NCI-H82 (cell line): ENCODE measurements at places on chromosomes 1 and 21.

GRCh38 chr1:232578651-232579195 lies 51.2 kb downstream of the SIPA1L2 start:
- no peak for DNase-seq

DNA sequence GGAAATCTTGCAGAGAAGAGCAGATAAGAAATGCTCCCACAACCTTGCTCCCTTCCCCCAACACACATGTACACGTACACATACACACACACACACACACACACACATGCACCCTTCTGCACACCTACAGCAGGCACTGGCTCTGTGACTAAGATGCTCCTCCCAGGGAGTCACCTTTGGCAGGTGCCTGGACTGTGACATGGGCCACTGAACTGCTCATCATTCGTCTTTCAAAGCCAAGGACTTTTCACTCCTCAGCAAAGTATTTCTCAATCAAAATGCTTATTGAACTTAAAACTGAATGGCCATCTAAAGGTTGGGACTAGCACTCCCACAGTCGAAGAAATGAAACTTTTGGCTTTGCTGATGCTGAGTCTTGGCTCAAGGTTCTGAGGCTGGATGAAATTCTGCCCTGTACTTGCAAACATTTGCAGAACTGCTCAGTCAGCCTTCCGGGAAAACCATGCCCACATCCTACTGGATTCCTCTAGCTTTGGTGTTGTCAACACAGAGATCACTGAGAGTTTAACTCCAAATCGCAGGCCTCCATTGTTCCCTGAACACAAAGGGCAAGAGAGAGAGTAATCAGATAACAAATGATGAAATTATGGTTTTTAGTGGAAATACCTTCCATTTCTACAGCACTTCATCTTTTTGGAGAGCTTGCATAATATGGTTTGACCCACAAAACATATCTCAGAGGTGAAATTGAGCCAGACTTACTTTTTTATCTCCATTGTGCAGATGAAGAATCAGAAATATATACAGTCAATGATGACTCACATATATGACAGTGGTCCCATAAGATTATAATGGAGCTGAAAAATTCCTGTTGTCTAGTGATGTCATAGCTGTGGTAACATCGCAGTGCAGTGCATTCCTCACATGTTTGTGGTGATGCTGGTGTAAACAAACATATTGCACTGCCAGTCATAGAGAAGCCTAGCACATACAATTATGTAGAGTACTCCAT lies 72.4 kb upstream of the BCAR3 start:
- DNase-seq, result no peak

GRCh38 chr1:181086926-181087325 lies 1.6 kb upstream of the IER5 start:
- no peak for DNase-seq

- DNase-seq, result no peak
Measured at GRCh38 chr1:26049531-26050247, 3.8 kb upstream of the SLC30A2 start.

DNA sequence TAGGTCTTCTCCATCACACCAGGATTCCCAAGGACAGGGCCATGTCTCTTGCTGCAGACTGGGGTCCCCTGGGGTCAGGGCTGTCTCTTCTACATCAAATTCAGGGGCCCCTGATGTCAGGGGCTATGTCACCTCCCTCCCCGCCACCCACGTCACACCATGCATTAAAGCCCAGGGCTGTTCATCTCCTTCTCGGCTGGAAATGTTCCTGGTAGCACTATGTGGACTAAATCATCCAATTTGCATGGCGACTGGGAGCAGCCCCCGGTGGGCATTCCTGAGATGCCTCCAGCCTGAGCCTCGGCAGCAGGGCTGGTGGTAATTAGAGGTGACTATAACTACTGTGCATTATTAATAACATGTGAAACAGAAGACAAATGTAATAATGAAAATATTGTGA lies 151.7 kb upstream of the HMGB4 start:
- peak; percentile 69 for DNase-seq

DNA sequence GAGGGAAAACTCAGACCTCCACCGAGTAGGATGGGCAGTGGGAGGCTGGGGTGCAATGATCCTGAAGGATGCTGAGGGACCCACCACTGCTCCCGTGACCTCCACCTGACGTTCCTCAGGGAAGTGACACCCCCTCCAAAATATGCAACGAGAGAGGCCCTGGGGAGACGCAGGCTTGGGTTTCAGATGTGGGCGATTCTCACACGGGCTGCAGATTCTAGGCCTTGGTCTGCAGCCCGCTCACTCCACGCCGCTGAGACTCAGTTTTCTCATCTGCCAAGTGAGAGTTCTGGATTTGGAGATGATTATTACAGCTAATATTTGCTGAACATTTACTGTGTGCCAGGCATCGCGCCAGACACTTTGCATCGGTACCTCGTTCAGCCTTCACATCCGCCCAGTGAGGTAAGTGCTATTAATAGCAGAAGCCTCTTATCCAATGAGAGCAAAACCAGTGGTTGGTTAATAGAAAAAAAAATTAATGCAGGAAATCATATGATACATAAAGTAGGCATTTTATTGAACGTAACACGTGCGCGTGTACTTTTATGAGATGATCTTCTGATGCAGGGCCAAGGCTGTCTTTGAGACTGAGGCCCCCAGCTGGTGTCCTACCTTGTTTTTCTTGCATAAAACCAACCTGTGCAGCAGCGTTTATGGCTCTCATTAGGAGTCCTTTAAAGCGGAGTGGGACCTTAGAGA lies 102.0 kb upstream of the RUNX3 start:
- DNase-seq, result no peak

- peak; percentile 72 for DNase-seq
Measured at GRCh38 chr21:25639551-25640201, 618 bp downstream of the JAM2 start.

DNA sequence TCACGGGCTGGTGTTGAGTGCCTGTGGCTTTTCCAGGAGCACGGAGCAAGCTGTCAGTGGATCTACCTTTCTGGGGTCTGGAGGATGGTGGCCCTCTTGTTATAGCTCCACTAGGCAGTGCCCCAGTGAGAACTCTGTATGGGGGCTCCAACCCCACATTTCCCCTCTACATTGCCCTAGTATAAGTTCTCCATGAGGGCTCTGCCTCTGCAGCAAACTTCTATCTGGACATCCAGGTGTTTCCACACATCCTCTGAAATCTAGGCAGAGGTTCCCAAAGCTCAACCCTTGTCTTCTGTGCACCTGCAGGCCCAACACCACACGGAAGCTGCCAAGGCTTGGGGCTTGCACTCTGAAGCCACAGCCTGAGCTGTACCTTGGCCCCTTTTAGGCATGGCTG lies 157.3 kb downstream of the MRPL39 start:
- DNase-seq, result no peak

DNA sequence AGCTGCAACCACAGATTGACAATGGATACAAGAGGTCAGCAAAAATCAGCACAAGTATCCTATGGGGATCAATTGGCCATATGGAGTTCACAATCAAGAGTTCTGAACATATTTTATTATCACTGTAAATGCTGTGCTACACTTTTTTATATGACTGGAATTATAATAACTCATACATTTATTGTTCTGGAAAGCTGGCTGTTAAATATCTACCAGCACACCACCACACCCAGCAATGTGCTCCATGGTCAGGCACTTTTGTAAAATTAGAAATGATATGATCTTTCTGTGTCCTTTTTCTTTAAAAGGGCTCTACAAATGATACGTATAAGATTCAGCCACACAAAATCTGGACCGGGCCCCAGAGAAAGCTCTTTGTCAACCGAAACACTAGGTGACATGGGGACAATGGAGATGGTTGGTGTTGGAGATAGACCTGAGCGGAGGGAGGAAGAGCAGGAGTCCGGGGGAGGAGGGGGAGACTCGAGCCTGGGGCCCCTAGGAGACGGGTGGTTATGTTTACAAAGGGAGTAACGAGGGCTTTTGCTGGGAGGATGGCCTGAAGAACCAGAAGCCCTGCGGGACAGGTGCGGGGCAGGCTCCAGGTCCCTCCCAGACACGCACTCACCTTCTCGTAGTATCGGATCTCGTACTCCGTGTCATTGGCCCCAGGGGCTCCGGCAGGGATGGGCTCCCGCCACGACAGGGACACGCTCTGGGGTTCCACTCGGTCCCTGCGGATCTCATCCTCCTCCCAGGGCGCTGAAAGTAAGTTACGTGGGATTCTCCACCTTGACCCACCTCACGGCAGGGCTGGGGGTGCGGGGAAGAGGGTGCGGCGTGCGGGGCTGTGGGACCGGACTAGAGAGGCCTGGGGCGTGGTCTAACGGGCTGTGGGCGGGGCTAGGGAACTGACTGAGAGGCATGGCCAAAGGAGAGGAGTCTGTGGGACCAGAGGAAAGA lies 30.0 kb downstream of the EPHA10 start:
- no peak for DNase-seq

GRCh38 chr1:204113896-204114295 lies 37.9 kb downstream of the ETNK2 start:
- DNase-seq, result no peak

DNA sequence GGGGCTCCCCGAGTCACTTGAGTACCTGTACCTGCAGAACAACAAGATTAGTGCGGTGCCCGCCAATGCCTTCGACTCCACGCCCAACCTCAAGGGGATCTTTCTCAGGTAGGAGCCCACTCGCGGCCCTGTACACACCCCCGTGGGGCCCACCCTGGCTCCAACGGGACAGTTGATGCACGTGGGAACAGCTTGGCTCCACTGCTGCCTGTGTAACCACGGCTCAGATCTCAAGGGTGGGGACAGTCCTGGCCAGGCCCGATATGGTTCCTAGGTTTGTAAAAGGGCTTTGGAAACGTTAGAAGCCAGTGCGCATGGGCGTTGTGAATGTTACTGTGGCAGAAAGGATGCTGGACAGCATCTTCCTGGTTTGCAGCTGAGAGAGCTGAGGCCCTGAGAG lies 18.8 kb downstream of the PODN start:
- no peak for DNase-seq

GRCh38 chr1:200794506-200795065 lies 55.9 kb downstream of the CAMSAP2 start:
- DNase-seq, result no peak

DNA sequence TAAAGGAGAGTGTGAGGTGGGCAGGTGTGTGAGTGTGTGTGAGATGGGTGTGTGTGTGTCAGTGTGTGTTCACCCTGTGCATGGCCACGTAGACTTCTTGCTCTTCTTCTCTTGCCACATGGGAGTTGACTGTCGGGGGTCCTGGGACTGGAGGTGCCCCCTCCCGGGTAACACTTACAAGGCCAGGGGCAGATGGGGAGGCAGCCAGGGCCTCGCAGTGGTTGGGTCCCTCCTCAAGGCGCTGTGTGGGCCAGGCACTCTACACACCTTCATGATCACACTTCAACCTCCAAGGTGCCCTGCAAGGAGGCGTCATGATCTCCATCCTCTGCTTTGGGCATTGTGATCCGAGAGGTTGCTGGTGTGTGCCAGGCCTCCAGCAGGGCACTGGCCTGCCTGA lies 2.3 kb downstream of the PLA2G2F start:
- DNase-seq, result no peak

DNA sequence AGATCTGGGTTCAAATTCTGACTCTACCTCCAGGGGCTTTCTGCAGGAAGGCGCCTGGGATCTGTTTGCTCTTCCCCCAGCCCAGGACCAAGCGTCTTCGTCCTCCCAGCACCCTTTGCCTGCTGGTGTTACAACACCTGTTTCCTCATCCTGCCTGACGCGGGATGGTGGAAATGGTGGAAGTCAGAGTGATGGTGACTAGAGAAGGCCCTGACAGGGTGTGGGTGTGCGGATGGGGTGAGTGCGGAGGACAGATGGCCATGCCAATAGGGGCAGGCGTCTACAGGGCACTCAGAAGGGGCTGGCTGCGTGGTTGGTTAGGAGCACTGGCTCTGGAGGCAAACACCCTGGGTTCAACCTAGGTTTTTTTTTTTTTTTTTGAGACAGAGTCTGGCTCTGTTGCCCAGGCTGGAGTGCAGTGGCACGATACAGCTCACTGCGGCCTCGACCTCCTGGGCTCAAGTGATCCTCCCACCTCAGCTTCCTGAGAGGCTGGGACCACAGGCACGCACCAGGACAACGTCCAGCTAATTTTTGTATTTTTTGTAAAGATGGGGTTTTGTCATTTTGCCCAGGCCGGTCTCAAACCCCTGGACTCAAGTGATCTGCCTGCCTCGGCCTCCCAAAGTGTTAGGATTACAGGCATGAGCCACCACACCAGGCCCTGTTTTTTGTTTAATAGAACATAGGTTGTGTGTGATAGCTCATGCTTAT lies 1.5 kb downstream of the THEMIS2 start:
- no peak for DNase-seq

GRCh38 chr1:182069028-182069466 lies 7.5 kb upstream of the ZNF648 start:
- DNase-seq, result peak; percentile 90

DNA sequence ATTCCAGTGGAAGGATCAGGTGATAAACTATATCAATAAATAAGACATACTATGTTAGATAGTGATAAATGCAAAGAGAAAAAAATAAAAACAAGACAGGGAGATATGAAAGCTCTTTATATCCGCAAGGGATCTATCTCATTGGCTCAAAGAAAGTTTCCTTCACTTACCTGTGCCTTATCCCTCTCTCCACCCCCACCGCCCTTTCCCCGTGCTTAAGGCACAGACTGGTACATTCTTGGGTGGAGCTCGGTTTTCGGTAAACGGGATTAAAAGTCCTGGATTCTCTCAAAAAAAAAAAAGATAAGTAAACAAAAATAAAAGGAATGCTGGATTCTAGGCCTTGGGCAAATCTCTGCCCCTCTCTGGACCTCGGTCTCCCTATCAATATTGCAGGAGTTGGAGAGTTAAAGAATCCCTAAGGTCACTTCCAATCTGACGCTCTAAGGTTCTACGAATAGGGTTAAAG lies 593 bp upstream of the DNAJC16 start:
- DNase-seq, result peak; percentile 61

- peak; percentile 56 for DNase-seq
Measured at GRCh38 chr1:150362721-150363425, 1.1 kb upstream of the RPRD2 start.

GRCh38 chr1:182149411-182149965 lies 88.0 kb upstream of the ZNF648 start:
- DNase-seq, result no peak

DNA sequence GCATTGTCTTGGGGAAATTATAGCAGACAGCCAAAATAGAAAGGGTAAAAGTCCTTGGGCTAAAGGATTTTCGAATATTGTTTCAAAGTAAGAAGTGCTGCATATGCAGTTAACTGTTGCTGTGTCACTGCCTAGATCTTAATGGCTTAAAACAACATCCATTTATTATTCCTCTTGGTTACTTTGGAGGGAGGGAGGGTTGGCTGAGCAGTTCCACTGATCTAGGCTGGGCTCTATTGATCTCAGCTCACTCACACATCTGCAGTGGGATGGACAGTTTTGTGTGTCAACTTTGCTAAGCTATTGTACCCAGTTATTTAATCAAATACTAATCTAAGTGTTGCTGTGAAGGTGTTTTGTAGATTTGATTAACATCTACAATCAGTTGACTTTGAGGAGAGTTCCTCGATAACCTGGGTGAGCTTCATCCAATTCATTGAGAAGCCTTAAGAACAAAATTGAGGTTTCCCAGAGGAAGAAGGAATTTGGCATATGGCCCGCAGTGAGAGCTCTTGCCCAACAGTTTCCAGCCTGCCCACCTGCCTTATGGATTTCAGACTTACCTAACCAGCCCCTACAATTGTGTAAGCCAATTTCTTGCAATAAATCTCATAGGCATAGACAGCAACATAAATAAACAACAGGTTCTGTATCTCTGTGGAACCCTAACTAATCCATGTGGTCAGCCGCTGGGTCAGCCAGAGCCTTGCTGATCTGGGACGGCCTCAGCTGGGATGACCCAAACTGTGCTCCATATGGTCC lies 187.3 kb downstream of the AK5 start:
- DNase-seq, result peak; percentile 59
